ENCODE measurements at places on chromosomes 4 and X.

DNA sequence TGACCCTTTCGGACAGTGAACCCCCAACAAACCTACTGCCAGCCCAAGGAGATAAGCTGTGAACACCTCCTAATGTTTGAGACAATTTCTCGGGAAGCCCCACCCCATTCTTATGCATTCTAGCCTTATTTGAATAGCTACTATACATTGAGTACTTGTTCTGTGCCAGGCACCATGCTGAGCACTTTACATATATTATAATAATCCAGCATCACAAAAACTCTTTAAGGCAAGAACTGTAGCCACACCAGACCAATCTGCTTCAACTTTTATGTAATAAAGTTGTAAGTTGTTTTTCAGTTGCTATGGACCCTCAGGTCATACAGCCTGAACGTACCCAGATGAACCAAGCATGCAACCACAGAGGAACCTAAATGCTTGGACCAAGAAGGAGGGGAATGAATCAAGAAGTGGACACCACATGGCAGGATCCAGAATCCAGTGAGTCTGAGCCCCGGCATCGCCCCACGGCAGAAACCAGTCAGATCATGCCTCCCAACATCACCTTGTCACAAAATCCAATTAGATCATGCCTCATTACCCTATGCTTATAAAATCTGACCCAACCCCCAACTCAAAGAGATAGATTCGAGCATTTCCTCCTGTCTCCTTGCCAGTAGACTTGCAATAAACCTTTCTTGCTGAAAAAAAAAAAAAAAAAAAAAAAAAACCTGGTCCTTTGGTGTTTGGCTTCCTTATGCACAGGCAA lies 225.0 kb downstream of the QDPR start:
- DNase-seq = no peak

DNA sequence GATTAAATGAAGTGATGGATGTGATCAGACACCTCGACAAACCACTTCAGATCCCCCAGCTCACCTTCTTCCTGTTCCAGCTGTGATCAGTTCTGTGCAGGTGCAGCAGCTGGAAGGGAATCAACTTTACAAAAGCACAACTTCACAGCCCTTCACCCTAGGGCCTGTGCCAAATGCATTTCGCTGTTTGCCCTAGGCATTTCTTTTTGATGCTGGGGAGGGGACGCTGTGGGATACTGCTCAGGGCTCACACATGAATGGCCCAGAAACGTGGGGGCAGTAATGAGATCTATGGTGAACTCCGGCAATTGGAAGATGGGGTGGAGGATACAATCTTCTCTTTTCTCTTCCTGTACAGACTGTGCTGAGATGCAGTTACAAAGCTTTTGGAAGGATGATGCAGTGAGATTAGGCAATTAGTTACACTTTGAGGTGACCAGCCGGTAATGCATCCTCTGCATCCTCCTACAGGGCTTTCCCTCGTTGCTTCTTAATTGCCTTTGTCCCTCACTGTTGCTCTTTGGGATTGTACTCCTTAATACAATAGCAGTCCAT lies 215.1 kb upstream of the PITX2 start:
- DNase-seq = no peak

DNA sequence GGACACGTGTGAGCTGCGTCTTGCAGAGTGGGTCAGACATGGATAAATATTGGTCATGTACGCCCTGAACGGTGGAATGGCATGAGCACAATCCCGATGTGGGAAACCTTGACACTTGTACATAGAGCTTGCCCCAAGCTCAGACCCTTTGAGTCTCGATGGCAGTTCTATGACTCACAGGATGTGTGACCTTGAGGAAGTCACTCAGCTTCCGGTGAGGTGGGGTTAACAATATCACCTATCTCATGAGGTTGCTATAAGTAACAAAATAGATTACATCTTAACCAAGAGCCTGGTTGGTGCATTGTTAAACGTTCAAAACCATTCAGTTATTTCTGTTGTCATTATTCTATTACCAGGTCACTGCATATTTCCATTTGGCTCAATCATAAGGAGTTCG lies 109.1 kb upstream of the TBL1X start:
- DNase-seq = no peak

DNA sequence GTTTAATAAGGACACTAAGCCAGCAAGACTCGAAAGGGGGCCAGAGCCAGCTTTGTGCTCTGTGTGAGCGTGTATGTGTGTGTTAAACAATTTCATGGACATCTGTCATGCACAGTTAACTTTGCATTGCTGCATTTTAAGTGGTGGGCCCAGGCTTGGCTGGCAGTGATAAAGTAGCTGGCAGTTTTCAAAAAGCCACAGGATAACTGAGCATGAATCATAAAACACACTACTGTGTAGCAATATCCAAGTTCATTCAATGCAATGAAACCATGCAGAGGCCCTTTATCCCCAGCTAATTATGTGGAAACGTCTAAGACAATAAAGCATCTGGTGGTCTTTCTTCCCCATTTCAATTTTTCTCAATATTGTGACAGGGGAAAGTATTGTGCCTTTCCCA lies 132.9 kb downstream of the NKX6-1 start:
- DNase-seq = no peak

- no peak for DNase-seq
These were observed 264.6 kb upstream of the HAND2 start for GRCh38 chr4:173794662-173795061.

GRCh38 chr4:173318648-173319211 lies 15.4 kb downstream of the HMGB2 start:
- DNase-seq = no peak

- no peak for DNase-seq
These were observed 108.0 kb upstream of the PDE5A start for GRCh38 chr4:119736559-119736958.

DNA sequence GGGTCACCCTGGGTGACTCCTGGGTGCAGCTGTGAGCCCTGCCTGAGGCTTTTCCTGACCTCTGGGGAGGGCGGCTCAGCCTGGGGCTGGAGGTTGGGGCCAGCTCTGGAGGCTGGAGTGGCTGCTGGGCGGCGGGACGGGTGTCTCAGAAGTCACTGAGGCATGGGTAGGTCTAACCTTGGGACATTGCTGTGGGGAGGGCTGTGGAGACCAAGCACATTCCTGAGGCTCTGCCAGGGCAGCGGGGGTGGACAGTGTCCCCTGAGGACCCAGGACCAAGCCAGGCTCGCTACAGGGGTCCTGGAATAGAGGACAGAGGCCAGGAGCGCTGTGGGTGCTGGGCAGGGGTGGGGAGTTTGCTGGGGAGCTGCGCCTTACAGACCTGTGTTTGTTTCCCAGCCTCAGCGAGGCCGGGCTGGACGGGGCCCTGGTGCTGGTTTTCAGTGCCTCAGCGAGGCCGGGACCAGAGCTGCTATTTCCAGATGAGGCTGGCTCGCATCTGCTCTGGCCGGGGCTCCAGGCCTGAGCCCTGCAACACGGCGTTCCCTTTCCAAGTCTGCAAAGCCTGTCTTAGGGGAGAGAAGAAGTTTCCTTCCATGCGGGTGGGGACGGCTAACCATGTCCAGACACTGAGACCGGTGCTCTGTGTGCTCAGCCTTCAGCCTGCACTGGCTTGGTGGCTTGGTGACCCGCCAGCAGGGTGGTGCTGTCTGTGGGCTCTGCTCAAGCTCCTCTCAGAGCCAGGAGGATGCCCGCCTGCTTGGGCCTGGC lies 3.0 kb upstream of the SLC25A6 start:
- no peak for DNase-seq

DNA sequence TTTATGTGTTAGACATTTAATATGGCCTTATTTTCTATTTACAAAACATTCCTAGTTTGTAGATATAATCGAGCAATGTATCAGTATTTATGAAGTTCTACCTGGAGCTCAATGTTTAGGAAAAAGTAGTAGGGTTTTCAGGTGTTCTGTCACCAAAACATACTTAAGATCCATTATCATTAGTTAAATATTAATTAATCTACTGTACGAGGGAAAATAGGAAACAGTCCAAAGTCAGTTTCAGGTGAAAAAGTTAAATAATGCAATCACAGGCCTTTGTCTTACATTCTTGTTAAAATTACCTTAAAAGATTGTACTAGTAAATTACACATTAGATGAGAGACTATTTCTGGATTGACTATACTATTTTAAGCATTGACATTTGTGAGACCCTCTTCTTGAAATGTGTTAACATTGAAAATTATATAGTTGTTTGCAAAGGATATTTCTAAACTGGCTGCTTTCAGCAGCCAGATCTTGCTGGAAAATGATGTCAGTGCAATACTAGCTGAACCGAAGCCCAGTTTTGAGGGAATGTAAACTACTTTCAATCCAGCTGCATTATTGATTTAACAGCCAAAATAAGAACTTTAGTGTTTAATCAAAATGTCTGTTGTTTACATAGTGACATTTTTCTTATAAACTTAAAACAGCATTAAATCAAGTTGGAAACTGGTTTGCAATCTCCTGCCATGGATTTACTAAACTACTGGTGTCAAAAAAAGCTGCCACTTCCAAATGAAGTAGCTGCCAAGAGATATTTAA lies 19.3 kb downstream of the GUCY1B1 start:
- no peak for DNase-seq

GRCh38 chrX:153665726-153666306 lies 7.8 kb downstream of the PNCK start:
- DNase-seq = no peak

Measured in activated T-cell treated with anti-CD3 and anti-CD28 coated beads for 48 hours (primary cell).